ENCODE measurements at places on chromosomes 2 and 18.

- no peak for DNase-seq
These were observed 23.3 kb downstream of the EPB41L5 start for GRCh38 chr2:120036145-120036544.

GRCh38 chr2:56812432-56812831, 628.6 kb downstream of the CCDC85A start:
- no peak for DNase-seq

DNA sequence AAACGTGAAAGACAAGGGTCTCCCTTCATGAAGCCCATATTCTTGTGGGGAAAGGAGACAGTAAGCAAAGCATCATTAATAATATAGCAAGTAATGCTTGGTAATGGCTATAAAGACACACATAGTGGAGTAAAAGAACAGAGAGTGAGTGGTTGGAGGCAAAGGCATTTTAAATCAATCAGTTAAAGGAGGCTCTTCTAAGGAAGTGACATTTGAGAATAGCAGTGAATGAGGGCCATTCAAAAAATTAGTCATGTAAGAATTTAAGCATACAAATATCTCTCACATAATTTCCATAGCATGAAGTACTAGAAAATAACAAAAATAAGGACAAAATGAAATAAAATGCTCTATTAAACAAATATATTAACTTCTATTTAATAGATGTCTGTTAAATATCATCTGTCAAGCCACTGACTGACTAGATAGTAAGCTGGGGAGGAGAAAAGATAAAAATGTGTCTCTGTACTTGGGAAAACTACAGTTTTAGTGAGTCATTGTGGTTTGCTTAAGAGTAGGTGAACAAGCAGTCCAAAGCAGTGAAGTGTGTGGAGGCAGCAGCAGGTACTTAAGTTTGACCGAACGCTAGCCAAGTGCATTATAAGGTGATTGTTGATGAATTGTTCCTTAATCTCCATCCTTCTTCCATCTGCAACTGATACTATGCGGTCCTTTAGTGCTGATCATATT, 160.1 kb downstream of the PARD3B start:
- no peak for DNase-seq

DNA sequence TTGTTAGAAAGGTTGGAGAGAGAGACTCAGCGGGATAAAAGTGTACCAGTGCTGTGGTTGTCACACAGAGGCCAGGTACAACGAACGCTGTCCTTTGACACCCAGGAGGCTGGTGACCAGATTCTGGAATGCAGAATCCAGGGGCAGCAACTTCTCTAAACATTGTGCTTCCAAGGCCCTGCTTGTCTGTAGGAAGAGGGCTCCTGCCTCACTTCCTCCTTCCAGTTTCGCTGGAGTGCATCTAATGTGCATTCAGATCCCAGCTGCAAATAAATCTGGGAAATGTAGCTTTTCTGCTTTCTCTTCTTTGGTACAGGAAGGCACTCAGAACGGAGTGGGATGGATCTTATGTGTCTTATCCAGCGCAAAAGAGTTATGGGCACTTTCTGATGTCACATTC, 171.8 kb upstream of the ATP5MC3 start:
- DNase-seq, result no peak

Data from GOT3 (cell line).